D341Med (cell line): ENCODE measurements at places on chromosomes 1 and 21.

- DNase-seq: no peak
Measured at GRCh38 chr1:51203121-51203873, 32.8 kb upstream of the RNF11 start.

DNA sequence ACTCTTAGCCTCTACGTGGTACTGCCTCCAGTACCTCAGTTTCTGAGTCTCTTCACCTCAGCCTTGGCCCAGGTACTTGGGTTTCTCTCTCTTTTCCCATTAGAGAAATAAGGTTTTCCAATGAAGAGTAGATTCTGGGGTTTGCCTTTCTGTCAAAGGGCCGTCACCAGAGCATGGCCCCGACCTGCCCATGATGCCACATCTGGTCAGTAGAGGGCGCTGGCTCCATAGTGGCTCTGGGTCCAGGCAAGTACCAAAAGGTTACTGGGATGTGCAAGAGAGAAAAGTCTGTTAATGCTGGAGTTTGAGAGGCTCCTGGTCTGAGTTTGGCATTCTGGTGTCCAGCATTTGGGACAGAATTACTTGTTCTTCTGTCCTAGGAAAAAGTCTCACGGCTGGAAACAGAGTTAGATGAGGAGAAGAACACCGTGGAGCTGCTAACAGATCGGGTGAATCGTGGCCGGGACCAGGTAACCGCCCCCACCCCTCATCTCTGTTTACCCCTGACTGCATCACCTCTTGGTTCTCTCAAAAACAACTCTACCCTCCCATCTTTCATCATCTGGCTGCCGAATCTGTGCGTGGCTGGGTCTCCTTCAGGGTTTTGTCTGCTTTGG lies 5.3 kb upstream of the TUFT1 start:
- DNase-seq: peak; percentile 86

DNA sequence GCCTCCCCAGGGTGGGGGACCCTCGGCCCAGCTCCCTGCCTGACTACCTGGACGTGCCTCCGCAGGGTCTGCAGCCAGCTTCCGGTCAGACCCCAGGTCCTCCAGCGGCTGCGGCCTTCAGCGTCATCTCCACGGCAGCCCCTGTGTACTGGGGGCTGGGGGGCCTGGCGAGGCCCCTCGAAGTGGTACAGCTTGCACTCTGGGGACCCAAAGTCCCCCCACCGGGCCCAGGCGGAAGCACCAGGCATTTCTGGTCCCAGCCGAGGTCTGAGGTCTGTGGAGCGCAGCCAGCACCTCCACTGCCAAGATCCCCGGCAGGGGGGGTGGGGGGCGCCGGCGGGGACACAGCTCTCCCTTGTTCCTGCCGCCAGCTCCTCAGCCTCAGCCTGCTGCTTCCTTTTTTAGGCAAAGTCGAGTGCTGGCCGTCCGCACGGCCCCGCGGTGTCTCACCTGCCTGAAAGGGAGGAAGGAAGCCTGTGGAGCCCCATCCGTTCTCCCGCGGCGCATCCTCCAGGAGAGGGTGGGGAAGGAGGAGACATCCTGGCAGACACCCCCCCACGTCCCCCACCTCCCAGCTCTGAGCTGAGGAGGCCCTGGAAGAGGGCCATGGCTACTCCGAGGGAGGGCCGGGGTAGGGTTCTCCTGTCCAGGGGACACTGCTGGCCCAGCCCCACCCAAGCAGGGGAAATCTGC lies 1.2 kb upstream of the VWA1 start:
- peak; percentile 33 for DNase-seq

GRCh38 chr21:15183813-15184257 lies 119.0 kb upstream of the NRIP1 start:
- no peak for DNase-seq

DNA sequence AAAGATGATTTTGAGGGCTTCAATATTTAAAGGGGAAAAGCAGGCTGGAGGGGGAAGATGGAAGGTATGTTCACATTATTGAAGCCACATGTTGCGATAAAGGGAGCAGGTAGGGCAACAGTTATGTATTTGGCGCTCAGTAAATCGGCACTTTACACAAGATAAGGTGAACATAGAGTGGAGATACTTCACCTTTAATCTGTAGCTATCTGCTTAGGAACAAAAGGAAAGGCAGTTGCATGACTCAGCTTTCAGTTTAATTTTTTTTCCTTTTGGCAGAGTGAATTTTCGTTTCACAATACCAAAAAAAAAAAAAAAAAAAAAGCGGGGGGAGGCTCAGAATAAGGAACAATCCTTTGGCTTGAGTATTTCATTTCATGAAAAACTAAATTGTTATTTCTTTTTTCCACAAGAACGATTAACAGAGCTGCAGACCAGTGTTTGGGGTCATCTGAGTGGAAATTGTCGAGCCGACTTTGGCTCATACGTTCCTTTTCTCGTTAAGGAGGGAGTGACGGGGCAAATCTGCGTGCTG lies 1.1 kb upstream of the COQ8A start:
- DNase-seq: no peak

DNA sequence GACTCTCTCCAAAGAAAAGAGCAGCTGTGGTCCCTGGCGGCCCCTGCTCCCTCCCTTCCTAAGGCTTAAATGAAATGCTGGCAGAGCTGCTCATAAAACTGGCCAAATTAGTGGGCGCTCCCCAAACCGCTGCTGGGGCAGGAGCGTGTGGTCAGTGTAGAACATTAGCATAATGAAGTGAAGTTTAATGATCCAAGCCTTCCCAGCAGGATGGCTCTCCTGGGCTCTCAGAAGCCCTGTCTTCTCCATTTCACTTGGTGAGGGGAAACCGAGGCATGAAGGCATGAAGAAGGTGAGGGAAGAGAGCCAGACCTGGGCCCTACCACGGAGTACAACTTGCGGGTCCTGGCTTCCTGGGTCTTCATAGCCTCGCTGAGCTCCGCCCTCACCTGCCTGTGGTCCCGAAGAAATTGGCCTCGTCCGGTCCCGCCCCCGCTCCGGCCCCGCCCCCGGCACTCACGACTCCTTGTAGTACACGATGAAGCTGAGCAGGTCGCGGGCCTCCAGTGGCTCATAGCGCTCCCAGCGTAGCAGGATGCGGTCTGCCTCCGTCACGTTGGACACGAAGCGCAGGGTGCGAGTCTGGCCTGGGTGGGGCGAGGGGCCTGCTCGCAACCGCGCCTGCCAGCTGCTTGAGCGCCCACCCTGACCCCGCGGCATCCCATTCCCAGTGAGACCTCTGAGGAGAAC lies 10.3 kb downstream of the INSRR start:
- DNase-seq: no peak

GRCh38 chr1:153598309-153599172 lies 14.4 kb downstream of the S100A16 start:
- DNase-seq: peak; percentile 40

GRCh38 chr1:216464489-216464888 lies 41.2 kb upstream of the USH2A start:
- no peak for DNase-seq

DNA sequence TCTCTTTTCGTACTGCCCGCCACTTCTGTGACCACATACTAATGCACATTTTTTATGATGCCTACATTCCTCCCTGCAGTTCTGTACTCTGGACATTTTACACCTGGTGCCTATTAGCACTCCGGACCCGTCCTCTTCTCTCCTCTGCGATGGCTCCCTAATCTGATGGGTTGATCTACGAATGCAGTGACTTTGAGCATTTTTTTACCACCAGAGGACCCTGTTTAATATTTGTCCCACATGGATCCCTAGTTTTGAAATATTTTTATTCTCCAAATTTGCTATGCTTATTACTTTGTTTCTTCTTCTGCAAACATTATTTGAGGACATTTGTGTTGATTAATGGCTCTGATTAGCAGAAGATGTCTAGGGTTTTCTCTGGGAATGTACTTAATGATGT lies 5.2 kb downstream of the PPFIA4 start:
- DNase-seq: peak; percentile 30

- DNase-seq: no peak
Measured at GRCh38 chr1:245465666-245466065, 310.9 kb downstream of the KIF26B start.

- DNase-seq: no peak
Measured at GRCh38 chr1:211896958-211897357, 66.4 kb upstream of the LPGAT1 start.

GRCh38 chr1:89598450-89599331 lies 34.2 kb upstream of the LRRC8C start:
- peak; percentile 52 for DNase-seq

- DNase-seq: no peak
Measured at GRCh38 chr1:3903141-3904005, 3.3 kb upstream of the C1orf174 start.

DNA sequence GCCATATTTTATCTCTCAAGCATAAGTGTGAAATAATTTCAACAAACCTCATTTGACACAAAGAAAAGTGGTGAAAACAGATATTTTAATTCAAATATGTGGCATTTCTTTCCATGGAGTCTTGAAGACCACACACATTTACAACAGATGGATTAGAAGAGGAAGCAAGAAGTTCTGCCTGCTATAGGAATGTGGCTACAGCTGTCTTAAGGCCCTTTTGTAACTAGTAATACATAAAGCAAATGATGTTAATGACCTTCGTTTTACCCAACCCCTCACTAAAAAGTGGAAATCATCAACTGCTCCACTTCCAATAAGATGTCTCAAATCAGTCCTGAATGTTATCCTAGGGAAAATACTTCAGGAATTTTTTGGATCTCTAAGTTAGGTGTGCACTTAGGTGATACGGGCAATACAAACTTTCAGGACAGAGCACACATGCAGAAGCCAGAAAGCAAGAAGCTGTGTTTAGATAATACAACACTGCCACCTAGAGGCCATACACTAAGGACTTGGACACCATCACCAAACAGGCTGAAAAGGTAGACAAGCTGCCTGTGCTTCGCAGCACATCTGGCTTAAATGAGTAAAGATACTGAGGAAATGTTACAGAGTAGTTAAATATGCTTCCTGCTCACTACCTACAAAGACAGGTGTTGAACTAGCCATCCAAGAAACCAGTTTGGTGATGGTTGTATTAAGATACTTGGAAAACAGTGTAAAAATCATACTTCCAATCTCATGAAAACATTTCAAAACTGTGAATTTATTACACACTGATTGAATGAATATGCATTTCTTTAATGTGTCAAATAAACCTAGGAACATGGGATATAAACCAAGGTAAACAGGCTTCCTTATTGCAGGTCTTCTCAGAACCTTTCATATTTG lies 24.4 kb downstream of the RRAGC start:
- DNase-seq: peak; percentile 66
